ENCODE measurements at places on chromosomes 4 and X. TPM values are rescaled to one million over a fixed set of nuclear protein-coding genes. Genes with fewer than 3 reads are reported as not detected.
A peak's percentile ranks its signal among the peaks of the same experiment; 100 is the strongest.

GRCh38 chr4:173748353-173748752 lies 218.3 kb upstream of the HAND2 start:
- no peak for DNase-seq
- no peaks in the 10 kb centered on the region for H3K4me1 ChIP-seq
- H3K36me3 ChIP-seq: no peaks in the 10 kb centered on the region
- no peak overlapping the region for H3K27ac ChIP-seq

- no peak for DNase-seq
- no peak overlapping the region for H3K27ac ChIP-seq
- H3K27me3 ChIP-seq: no peaks in the 10 kb centered on the region
- no peaks in the 10 kb centered on the region for H3K36me3 ChIP-seq
Measured at GRCh38 chr4:12173496-12173895, 744.8 kb upstream of the HS3ST1 start.

DNA sequence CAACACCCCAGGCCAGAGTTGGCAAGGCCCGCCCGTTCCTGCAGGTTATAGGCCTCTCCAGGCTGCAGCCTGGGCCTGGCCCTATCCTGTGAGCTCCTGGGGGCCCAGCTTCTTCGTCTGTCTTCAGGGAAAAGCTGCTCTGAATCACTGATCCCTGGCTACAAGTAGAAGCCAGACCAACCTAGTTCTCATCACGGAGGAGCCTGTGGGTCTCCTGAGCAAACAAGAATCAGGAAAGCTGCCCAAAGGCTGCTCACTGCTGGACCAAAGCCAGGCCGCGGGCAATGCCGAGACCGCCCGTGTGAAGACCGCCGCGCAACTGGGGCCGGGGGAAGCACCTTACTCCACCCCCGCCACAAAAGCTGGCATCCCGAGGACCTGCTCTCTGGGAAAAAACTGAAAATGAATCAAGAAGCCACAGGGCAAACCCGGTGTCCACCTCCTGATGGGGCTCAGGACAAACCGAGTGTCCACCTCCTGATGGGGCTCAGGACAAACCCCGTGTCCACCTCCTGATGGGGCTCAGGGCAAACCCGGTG lies 12.8 kb downstream of the CTBP1 start:
- no peak overlapping the region for H3K4me3 ChIP-seq
- no peaks in the 10 kb centered on the region for H3K4me1 ChIP-seq
- DNase-seq: no peak
- H3K36me3 ChIP-seq: peaks cover 20% of the 10 kb centered on the region

GRCh38 chr4:88097301-88097700 lies 61.1 kb downstream of the ABCG2 start:
- H3K36me3 ChIP-seq: no peaks in the 10 kb centered on the region
- no peak overlapping the region for H3K27ac ChIP-seq
- H3K4me1 ChIP-seq: no peaks in the 10 kb centered on the region
- H3K4me3 ChIP-seq: no peak overlapping the region

DNA sequence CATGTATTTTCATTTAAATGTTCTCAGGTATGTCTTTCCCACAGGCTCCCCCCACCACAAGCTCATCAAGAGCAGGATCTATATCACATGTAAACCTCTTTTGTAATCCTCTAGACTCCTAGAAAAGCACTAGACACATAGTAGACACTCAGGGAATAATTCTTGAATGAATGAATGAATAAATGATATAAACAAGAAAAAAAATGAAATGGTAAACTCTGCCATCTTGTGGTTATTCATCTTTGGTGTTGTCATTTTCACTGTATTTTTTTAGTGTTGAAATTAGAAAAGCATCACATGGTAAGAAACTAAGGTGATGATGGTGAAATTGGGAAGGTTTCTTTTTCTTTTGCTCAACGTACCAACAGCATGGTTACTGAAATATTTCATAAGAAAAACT lies 34.2 kb upstream of the C1GALT1C1 start:
- H3K4me1 ChIP-seq: no peaks in the 10 kb centered on the region
- no peak overlapping the region for H3K27ac ChIP-seq
- H3K36me3 ChIP-seq: no peaks in the 10 kb centered on the region
- no peak overlapping the region for H3K4me3 ChIP-seq

DNA sequence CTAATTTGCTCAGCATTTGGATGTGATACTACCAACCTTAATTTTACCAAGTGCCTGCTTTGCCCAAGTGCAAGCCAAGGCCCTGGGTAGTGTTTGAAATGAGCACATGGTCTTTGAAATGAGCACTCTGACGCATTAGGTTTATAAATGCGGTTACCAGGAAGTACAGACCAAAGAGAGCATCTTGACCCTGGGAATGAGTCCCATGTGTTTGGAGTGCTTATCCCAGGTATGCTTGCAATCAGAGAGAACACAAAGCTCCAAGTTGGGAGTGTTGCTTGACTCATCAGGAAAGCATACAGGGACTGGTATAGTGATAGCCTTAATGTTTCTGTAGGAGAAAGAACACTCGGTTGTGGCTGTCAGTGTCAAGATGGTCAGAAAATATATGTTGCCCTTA lies 203.6 kb upstream of the MAMLD1 start:
- no peak overlapping the region for H3K27ac ChIP-seq
- no peaks in the 10 kb centered on the region for H3K27me3 ChIP-seq
- H3K4me3 ChIP-seq: no peak overlapping the region
- DNase-seq: no peak
- no peaks in the 10 kb centered on the region for H3K4me1 ChIP-seq

DNA sequence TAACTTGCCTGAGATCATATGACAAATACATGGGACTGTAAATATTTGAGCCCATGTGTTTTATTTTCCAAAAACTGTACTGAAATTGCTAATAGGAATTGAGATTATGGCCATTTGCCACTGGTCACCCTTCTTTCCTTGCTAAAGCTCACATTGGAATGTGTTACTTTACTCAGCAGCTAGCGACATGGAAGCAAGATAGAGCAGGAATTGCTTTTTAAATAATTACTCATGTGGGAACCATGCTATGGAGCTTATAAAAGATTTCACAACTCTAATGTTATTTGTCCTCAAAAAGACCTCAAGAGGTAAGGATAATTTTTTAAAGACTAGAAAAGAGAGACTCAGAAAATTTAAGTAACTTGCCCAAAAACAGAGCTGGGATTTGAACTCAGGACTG lies 48.8 kb upstream of the AFAP1 start:
- no peaks in the 10 kb centered on the region for H3K36me3 ChIP-seq
- no peak overlapping the region for H3K27ac ChIP-seq
- H3K27me3 ChIP-seq: no peaks in the 10 kb centered on the region
- peaks cover 4% of the 10 kb centered on the region for H3K4me1 ChIP-seq

DNA sequence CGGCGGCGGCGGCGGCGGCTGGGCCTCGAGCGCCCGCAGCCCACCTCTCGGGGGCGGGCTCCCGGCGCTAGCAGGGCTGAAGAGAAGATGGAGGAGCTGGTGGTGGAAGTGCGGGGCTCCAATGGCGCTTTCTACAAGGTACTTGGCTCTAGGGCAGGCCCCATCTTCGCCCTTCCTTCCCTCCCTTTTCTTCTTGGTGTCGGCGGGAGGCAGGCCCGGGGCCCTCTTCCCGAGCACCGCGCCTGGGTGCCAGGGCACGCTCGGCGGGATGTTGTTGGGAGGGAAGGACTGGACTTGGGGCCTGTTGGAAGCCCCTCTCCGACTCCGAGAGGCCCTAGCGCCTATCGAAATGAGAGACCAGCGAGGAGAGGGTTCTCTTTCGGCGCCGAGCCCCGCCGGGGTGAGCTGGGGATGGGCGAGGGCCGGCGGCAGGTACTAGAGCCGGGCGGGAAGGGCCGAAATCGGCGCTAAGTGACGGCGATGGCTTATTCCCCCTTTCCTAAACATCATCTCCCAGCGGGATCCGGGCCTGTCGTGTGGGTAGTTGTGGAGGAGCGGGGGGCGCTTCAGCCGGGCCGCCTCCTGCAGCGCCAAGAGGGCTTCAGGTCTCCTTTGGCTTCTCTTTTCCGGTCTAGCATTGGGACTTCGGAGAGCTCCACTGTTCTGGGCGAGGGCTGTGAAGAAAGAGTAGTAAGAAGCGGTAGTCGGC lies 528 bp downstream of the FMR1 start:
- peaks cover 35% of the 10 kb centered on the region for H3K4me1 ChIP-seq
- no peaks in the 10 kb centered on the region for H3K27me3 ChIP-seq
- no peaks in the 10 kb centered on the region for H3K36me3 ChIP-seq
- H3K27ac ChIP-seq: peak overlapping the region; percentile 81
- no peak for DNase-seq

Gene TMEM35A
- total RNA-seq: not detected
